ENCODE measurements at places on chromosomes 3 and 15.

DNA sequence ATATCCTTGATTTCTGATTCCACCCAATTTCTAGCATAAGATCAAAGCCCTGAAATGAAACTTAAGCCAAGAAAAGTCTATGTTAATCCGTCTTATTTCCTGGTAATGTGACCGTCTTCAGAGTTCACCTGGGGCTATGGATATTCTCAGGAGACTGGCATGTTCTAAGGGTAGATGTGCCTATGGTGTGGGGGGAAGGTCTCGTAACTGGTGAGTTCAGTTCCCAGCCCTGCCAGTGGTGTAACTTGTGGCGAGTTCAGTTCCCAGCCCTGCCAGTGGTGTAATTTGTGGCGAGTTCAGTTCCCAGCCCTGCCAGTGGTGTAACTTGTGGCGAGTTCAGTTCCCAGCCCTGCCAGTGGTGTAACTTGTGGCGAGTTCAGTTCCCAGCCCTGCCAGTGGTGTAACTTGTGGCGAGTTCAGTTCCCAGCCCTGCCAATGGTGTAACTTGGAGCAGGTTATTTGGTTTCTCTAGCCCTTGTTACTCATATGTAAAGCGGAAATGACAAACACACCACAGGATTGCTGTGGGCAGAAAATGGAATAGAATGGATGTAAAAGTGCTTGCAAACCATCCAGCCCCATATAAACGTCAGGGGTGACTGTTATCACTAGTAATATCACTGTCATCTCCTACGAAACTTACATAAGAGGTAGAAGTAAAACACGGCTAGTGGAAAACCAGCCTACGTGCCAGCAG is 30.4 kb downstream of the SLC51A start:
- no peak for DNase-seq

- no peak for DNase-seq
These were observed 11.3 kb upstream of the IQGAP1 start for GRCh38 chr15:90376789-90377188.

DNA sequence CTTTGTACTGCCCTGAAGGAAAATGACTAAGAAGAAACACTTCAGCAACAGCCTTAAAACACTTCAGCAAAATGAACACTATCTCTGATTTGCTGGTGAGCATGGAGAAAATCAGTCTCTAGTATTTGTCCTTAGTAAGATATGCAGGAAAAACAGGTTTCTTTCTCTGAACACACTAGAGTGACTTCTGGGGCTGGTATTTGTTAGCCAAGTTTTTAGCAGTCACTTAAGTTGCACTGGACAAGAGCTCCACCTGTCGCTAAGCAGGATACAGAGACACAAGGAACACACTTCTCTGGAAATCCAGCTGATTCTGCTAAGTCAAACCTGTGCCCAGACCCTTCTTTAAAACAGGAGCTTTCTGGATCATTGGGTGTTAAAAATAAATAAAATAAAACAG is 65.3 kb downstream of the CHAC1 start:
- DNase-seq = no peak

- DNase-seq = no peak
These were observed 127.3 kb downstream of the TGFBR2 start for GRCh38 chr3:30733696-30734095.

DNA sequence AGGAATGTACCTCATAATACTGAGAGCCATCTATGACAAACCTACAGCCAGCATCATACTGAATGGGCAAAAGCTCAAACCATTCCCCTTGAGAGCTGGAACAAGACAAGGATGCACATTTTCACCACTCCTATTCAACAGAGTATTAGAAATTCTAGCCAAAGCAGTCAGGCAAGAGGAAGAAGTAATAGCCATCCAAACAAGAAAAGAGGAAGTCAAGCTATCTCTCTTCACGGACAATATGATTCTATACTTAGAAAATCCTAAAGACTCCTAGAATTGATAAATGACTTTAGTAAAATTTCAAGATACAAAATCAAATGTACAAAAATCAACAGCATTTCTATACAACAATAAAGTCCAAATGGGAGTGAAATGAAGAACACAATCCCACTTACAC is 30.2 kb downstream of the OCA2 start:
- DNase-seq = no peak

DNA sequence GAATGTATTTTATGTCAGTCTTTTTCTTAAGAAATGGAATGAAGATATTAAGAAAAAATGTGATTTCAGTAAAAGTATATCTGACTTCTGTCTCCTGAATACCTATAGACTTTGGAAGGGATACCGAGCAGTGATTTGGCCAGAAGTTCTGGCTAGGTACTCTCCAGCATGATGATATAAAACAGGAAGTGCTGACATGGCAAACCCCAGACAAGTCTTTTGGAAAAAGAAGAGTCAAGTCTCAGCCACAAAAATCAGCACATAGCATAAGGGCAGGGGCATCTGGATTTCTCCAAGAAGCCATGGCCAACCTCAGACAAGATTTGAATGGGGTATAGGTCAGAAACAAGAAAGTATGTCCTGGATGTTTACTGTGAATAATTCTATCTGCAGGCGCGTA is 643.3 kb upstream of the ARRDC4 start:
- no peak for DNase-seq

DNA sequence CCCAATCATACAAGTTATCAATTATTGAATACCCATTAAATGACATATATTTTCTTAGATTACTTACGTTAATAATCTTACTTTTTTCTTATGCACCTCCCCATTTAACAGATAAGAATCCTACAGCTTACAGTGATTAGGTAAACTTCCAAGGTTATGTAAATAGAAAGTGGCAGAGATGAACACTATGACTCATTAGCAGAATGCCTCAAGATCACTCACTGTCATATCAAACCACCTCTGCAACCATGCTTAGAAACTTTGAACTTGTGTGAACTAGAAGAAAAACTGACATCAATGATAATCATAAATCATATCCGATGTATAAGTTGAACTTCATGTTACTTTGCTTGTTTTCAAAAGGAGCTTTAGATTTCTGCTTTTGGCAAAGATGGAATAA is 911.6 kb upstream of the ARPP21 start:
- peak; percentile 5 for DNase-seq

DNA sequence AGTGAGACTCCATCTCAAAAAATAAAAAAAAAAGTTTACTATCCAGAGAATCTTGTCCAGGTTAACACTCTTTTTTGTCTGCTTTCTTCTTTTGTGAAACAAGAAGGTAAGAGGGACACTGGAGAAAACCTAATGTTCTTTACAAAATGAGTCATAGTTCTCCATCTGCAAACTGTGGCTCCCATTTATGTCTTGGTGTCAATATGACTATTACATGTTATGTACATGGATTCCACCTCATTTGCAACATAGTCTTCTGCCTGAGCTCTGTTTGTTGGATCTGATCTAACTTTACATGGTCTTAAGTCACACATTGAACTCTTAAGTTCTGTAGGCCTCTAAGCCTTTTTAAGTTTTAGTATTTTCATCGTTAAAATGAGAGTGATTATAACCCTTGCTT is 421.2 kb upstream of the TPRG1 start:
- no peak for DNase-seq

DNA sequence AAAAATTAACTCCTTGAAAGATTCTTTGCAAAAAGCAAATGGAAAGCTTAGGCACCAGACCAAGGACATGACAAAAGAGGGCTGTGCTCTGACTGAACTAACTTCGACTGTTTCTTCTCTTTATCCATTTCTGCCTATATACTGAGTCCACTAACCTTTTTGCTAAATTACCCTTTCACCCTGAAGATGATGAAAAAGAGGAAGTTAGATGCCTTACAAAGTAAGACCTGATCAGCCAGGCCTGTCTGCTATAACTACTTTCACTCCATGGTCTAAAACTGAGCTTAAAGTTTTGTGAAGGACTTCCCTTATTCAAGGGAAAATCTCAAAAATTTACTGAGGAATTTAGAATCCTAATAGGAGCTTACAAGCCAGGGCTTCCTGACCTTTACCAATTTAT is 6.2 kb upstream of the IGSF10 start:
- no peak for DNase-seq

GRCh38 chr3:22089284-22089683 is 338.3 kb upstream of the ZNF385D start:
- peak; percentile 34 for DNase-seq

GRCh38 chr3:182755712-182756111 is 37.6 kb upstream of the ATP11B start:
- no peak for DNase-seq

GRCh38 chr15:101203029-101203573 is 48.7 kb downstream of the CHSY1 start:
- no peak for DNase-seq

- DNase-seq = no peak
These were observed 70.2 kb upstream of the DGKG start for GRCh38 chr3:186432189-186432588.

GRCh38 chr15:82103468-82103867 is 57.6 kb upstream of the MEX3B start:
- no peak for DNase-seq

- DNase-seq = peak; percentile 43
These were observed 11.4 kb downstream of the C15orf40 start for GRCh38 chr15:82999905-83000671.

GRCh38 chr3:190435618-190436017 is 14.1 kb downstream of the TMEM207 start:
- no peak for DNase-seq

GRCh38 chr15:50764461-50765194 is 878 bp downstream of the SPPL2A start:
- DNase-seq = peak; percentile 43

DNA sequence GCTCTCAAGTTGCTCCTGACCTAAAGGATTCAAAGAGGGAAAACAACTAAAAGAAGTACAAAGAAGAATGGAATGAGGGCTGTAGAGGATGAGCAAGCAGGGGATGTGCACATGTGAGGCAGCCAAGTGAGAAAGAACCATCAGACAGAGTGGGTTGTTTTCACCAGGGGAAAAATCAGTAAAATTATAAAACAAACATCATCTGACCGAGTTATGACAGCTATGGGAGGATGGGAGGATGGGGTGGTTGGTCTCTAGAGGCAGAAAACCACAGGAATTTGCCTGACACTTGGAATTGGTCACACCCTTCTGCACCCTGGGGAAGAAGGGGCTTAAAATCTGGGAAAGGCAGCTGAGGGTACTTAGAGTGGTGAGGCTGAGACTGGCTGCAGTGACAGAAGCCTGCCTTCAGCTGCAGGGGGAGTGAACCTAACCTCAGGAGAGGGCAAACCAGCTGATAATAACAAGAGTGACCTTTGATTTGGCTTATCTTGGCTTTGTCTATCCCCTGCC is 10.1 kb downstream of the ARHGAP31 start:
- no peak for DNase-seq

DNA sequence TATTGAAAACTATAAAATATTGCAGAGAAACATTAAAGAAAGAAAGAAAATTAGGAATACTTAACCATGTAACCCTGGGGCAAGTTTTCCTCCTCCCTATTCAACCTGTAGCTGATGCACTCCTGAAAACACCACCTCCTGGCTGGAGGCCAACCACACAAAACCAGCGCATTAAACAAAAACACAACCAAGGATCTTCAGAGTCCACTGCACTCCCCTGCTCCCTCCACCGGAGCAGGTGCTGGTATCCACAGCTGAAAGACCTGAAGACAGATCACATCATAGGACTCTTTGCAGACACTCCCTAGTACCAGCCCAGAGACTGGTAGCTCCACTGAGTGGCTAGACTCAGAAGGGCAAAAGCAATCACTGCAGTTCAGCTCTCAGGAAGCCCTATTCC is 13.6 kb upstream of the ADAMTS17 start:
- DNase-seq = no peak

GRCh38 chr3:60461267-60461666 is 790.0 kb downstream of the FHIT start:
- no peak for DNase-seq

- DNase-seq = no peak
These were observed 19.0 kb downstream of the GPR156 start for GRCh38 chr3:120265989-120266388.

- DNase-seq = no peak
These were observed 26.4 kb upstream of the LRIG1 start for GRCh38 chr3:66527246-66527645.

GRCh38 chr3:170764017-170764416 is 106.0 kb downstream of the RPL22L1 start:
- DNase-seq = no peak

DNA sequence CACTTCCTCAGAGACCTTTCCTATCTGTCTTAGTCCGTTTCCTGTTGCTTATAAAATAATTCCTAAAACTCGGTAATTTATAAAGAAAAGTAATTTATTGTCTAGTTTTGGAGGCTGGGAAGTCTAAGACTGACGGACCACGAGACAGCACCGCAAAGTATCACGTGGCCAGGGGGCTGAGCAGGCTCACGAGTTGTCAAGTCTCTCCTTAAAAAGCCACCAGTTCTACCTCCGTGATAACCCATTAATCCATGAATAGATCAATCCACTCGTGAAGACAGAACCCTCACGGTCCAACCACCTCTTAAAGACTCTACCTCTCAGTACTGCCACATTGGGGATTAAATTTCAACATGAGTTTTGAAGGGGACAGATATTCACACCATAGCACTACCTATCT is 821 bp downstream of the LINS1 start:
- no peak for DNase-seq

DNA sequence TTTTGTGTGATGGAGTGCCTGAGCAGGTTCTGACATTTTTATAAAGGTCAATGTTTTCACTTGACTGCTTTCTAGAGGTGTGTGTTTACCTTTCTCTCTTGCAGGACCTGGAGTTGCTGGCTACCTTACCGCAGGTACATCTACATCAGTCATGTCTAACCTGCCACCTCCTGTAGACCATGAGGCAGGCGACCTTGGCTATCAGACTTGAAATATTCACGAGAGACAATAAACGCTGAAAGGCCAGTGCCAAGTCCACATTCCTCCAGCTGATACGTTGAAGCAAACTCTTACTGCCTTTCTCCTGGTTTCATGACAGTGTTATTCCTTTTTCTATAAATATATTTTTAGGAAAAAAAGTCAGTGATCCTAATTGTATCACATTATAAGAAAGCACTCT is 59.0 kb upstream of the ACKR4 start:
- DNase-seq = no peak

DNA sequence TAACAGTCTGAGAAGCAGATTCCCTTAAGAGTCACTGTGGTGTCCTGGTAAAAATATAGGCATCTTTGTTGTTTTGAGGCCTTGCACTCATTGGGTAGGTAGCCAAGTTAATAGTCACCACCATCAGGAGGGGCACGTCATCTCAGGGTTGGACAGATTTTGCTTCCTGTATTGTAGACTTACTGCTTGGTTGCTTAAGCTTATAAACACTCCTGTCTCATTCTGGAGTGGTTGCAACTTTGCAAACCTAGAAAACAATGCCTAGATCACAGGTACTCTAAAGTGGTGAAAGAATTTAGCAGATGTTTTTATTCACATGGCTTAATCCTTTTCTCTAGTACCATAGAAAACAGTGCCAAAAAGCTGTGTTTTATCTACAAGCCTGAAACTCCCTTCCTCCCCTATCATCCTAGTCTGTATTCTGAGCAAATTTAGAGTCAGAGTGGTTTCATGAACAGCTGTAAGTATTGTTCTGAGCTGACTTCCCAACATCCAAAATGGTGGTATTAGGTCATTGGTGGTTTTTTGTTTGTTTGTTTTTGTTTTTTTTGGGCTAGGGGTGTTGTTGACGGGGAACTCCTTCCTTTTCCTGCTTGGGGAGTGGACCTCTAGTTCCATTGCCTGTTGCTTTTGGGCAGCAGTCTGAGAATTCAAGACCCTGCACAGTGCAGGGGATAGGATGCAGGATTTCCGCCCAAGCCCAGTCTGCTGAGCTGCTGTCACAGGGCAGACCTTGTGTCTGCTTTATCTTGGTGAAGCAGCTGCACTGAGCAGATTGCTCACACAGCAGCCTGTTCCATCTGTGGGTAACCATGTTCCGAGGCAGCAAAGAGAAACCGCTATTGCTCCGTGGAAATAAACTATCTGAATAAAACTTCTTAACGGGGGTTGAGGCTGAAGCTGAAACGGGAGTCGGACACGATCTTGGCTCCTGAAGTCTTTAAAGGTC is 202.0 kb downstream of the AKAP13 start:
- peak; percentile 34 for DNase-seq

- DNase-seq = no peak
These were observed 92.8 kb upstream of the UBE2E1 start for GRCh38 chr3:23712656-23713559.

Measured in GM12878 (cell line).